ENCODE measurements at places on chromosomes 12 and 14. TPM values are rescaled to one million over a fixed set of nuclear protein-coding genes. Genes with fewer than 3 reads are reported as not detected.

TSPAN19 gene
- total RNA-seq = 0.27 TPM

RAD9B gene
- 0.67 TPM for total RNA-seq

- no peak for DNase-seq
Measured at GRCh38 chr12:123833830-123834229, 71.7 kb downstream of the DNAH10 start.

GRCh38 chr14:67674139-67674479 is 323 bp downstream of the VTI1B start:
- peak; percentile 82 for DNase-seq

DNA sequence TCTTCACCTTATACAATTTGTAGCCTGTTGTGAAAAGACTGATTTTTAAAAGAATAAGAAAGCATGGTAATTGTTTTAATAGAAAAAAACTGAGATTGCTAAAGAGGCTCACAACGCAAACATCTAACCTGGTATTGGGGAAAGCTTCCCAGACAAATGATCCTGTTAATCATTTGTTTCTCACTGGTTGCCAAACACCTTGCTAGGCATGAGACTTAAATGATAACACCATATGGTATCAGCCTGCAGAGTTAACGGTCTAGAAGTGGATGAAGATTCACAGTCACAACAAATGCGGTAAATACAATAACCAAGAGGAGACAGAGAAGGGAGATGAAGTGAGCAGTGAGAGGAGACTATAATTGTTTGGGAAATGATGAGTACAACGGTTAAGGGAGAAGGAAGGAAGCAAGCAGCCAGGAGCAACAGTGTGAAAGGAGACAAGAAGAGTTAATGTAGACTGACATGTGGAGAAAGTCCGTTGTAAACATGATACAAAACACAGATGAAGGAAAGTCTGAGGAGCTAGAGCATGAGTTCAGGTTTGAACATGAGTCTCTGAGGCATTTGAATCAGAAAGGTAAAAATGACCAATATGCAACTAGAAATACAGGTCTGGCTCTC is 19.8 kb downstream of the GXYLT1 start:
- DNase-seq = no peak
